Left ventricle myocardium inferior (tissue), 1 donor: ENCODE measurements at places on chromosomes 5 and 9. TPM values are rescaled to one million over a fixed set of nuclear protein-coding genes. Genes with fewer than 3 reads are reported as not detected.

PCSK1 gene
- 0.38 TPM for total RNA-seq

- no peak for DNase-seq
- H3K27ac ChIP-seq, result no peak overlapping the region
- H3K4me1 ChIP-seq, result no peaks in the 10 kb centered on the region
- no peak overlapping the region for H3K4me3 ChIP-seq
Observed at GRCh38 chr5:173697931-173698579, 81.6 kb upstream of the BOD1 start.

DNA sequence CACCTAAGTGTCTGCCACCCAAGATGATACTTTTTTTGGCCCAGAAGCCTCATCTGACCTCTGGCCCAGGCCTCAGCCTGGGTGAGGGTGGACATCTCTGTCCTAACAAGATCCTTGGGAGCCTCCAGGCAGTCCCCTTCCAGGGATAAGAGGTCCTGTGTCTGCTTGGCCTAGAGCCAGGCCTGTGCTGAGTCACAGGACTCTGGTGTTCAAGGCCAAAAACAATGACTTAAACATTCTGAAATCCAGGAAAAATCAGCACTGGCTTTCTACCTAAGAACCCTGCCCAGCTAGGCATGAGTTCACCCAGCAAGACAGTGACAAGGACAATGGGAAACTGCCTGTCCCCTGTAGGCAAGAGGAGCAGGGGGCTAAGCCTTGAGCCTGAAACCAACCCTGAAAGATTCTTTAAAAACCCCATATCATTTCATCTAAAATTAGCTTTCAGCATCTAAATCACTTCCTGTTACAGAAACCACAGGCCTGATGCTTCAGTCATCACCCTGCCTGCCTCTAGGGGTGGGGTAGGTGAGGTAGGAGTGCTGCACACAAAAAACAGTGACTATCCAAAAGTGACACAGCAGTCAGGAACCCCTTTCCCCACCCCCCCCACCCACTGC lies 29.9 kb downstream of the CSF2 start:
- H3K4me3 ChIP-seq, result no peak overlapping the region
- H3K27ac ChIP-seq, result peak overlapping the region; percentile 48
- H3K36me3 ChIP-seq, result no peaks in the 10 kb centered on the region

DNA sequence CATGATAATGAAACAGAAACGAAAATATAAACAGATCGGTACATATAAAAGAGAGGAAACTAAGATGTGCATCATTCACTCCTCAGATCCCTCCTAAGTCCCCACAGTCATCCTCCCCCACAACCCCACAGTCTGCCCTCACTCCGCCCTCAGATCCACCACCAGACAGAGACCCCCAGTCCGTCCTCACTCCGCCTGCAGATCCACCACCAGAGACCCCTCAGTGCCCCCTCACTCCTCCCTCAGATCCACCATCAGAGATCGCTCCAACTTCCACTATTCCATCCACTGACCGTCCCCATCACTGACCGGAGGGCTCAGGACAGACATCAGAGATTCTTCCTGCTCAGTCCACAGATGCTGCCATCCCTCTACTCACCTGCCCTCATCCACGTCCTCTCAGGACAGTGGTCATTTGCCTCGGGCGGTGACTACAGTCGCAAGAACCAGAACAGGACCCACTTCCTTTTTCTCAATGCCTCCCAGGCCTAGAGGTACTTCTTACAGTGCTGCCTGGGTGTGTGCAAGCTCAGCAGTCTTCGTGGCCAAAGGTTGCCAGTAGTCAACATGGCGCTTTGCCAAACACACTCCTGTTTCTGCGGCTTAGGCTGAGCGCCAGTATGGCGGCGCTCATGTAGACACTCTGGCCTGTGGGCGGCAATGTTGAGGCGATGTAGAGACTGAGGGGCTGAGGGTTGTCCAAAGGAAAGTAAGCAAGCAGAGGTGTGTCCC lies 8.3 kb upstream of the SPATA31C1 start:
- H3K27ac ChIP-seq, result no peak overlapping the region
- no peaks in the 10 kb centered on the region for H3K27me3 ChIP-seq
- no peak overlapping the region for H3K4me3 ChIP-seq
- H3K4me1 ChIP-seq, result no peaks in the 10 kb centered on the region

DNA sequence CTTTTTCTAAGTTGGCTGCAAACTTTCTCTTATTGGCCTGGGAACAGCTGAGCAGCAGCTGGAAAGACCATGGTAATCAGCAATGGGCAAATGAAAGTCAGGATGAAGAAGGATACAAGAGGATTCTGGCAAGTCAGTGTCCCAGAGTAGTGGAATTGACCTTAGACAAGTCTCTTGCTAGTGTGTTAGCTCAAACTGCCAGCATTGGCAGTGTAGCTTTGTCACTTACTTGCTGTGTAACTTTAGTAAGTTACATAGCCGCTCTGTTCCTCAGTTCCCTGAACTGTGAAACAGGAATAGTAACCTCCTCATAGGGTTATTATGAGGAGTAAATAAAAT lies 3.6 kb downstream of the ALDH1A1 start:
- H3K27me3 ChIP-seq, result no peaks in the 10 kb centered on the region
- no peaks in the 10 kb centered on the region for H3K36me3 ChIP-seq
- peaks cover 17% of the 10 kb centered on the region for H3K4me1 ChIP-seq
- peak overlapping the region; percentile 68 for H3K27ac ChIP-seq

DNA sequence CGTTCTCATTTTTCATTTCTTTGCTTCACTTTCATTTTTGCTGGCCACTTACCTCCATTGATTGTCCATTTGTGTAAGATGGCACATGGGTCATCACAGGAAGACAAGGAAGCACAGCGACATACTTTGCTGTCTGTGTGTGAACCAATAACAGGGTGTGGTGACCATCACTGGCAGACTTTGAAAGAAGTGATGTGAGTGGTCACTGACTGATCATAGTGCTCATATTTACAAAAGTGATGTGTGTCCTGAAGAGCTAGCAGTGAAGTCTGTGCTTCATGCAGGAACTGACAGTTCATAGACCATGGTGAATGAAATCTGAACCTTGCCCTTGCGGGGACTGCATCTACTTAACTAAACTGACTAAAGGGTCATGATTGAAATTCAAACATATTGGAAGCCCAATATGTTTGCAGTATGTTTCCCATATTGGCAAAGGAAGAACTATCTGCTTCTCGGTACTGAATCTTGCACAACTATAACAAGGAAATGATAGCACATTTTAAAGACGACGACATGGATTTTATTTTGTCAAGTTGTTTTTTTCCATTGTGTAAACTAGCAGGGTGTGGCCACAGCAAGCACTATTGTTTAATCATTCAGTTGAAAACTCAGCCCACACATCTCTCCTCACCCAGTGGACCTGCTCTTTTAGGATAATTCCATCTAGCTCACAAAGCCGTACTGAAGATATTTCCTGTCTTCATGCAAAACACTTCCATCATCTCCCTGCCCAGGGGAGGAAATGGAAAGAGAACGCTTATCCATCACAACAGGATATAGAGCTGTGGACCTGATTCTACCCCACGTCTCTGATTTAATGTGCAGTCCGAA lies 232.0 kb upstream of the ANKRD55 start:
- no peaks in the 10 kb centered on the region for H3K27me3 ChIP-seq
- no peak for DNase-seq
- H3K4me1 ChIP-seq, result peaks cover 33% of the 10 kb centered on the region
- H3K36me3 ChIP-seq, result no peaks in the 10 kb centered on the region
- H3K4me3 ChIP-seq, result no peak overlapping the region

GRCh38 chr5:9927521-9927997 lies 297.4 kb upstream of the TAS2R1 start:
- H3K27ac ChIP-seq, result no peak overlapping the region
- H3K36me3 ChIP-seq, result no peaks in the 10 kb centered on the region
- DNase-seq, result no peak
- peaks cover 3% of the 10 kb centered on the region for H3K27me3 ChIP-seq
- H3K4me1 ChIP-seq, result no peaks in the 10 kb centered on the region
- H3K4me3 ChIP-seq, result no peak overlapping the region

GRCh38 chr5:88858392-88858791 lies 24.6 kb downstream of the MEF2C start:
- peaks cover 39% of the 10 kb centered on the region for H3K36me3 ChIP-seq
- no peak for DNase-seq
- H3K4me1 ChIP-seq, result peaks cover 38% of the 10 kb centered on the region
- no peaks in the 10 kb centered on the region for H3K27me3 ChIP-seq
- no peak overlapping the region for H3K27ac ChIP-seq
- H3K4me3 ChIP-seq, result no peak overlapping the region

- DNase-seq, result no peak
- no peak overlapping the region for H3K27ac ChIP-seq
- no peaks in the 10 kb centered on the region for H3K27me3 ChIP-seq
- H3K36me3 ChIP-seq, result peaks cover 73% of the 10 kb centered on the region
Observed at GRCh38 chr5:38935437-38935836, 89.6 kb downstream of the OSMR start.

ACTBL2 gene
- total RNA-seq, result not detected
